Suppressor macrophage treated with lipopolysaccharide for 4 hours (primary cell): ENCODE measurements at places on chromosomes 7 and 10.

GRCh38 chr10:119030421-119031250 lies 1.1 kb downstream of the NANOS1 start:
- peak; percentile 68 for DNase-seq

- no peak for DNase-seq
These were observed 6.4 kb downstream of the ATE1 start for GRCh38 chr10:121921238-121921931.

DNA sequence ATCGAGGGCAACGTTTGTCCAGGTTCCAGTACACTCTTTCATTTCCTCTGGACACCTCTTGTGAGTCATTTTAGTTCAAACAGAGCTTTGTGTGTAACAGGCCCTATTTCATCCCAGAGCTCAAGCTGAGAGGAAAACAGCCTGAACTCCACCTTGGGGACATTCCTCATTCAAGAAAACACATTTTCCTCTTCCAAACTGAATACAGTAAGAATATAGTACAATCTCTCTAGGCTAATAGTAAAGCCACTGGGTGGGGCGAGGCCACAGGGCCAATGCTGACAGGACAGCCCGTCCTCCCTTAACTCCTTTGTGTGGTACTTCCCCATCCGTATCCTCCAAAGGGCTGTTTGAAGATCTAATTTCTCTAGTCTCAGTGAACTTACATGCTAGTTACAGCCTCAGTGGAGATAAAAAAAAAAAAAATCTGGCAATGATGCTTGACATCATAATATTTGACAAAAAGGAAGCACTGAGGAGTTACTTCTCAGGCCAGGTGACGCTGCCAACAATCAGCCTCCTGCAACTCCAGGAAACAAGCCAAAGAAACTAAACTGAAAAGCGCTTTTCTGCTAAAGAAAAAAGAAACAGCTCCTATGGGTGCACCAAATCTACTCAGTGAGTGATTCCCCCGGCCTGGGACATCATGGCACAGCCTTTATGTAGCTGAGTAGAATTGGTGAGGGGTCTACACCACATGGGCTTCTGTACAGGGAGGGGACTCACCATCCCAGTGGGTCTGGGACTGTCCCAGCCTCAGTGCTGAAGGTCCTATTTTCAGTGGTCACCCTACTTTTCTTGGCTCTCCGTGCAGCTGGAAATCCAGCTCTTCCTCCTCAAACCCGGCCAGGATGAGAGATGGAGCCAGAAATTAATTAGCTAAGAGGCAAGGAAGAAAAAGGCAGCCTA lies 238.2 kb upstream of the NEBL start:
- no peak for DNase-seq

- no peak for DNase-seq
These were observed 117.0 kb upstream of the AFAP1L2 start for GRCh38 chr10:114521255-114521654.

GRCh38 chr7:139829775-139830117 lies 682 bp downstream of the TBXAS1 start:
- DNase-seq, result peak; percentile 47

DNA sequence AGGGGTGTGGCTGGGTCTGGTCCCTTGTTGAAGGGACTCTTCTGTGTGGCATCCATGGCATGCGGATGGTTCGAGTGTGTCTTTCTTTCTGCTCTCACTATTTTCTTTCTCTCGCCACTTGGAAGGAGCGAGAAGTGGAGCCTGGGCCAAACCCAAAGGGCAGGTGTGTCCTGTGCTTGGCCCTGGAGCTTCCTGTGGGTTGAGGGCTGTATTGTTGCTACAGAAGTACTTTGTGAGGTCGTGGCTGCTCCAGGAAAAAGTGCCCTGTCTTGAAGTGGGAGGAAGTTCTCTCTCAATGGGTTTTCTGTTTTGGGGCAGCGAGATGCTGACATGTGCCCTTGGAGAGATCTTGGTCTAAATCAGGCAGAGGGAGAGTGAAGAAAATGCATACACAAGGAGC lies 72.0 kb downstream of the DOCK1 start:
- no peak for DNase-seq

DNA sequence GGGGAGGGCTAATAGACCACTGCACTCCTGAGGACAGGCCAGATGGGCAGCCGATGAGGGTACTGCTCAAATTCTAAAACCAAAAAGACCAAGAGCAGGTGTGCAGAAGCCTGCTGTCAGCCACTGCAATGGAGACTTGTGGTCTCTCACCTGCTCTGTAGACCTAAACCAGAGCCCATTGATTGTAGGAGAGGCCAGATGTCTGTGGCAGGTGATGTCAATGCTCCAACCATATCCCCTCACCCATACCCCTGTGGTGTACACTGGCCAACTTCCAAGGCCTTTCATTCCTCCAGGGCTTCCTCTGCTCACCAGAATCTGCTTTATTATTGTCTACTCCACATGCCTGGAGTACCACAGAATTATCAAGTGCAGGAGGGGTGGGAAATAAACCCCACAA lies 116.9 kb upstream of the CHST15 start:
- no peak for DNase-seq

DNA sequence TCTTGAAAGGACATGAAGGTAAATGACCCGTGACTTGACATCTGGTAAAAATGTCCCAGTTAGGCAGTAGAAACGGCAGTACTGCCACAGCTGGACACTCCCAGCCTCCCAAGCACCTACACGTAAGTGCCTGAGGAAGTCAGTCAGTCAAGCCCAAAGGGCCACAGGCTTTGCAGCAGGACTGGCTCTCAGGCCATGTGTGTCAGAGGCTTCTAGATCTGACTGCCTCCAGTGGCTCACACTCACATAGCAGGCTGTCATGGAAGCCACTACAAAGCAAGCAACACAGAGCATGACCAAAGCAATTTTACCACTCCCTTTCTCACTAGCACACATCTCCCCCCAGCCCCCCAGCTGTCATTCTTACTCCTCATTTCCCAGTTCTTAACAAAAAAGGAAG lies 17.8 kb upstream of the CCNJ start:
- DNase-seq, result no peak
